ENCODE measurements at places on chromosomes 11 and 22.
A peak's percentile ranks its signal among the peaks of the same experiment; 100 is the strongest.

DNA sequence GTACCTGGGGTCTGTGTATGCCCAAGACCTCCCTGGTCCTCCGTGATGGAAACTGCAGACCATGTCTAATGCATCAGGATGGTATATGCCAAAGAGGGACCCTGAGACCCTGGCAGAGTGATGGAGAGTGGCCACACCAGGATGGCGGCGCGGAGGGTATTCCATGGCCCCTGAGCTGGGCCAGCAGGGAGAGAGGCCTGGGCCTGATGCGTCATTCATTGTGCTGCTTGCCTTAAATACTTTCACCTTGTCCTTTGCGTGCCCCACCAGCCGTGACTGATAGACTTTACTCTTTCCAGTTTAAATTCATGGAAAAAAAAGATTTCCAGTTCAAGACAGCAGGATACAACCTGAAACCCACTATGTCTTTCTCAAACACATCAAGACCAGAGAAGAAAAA is 5.6 kb upstream of the NDUFV1 start:
- no peak for DNase-seq

GRCh38 chr11:134079317-134079716 is 10.4 kb downstream of the JAM3 start:
- DNase-seq: no peak

DNA sequence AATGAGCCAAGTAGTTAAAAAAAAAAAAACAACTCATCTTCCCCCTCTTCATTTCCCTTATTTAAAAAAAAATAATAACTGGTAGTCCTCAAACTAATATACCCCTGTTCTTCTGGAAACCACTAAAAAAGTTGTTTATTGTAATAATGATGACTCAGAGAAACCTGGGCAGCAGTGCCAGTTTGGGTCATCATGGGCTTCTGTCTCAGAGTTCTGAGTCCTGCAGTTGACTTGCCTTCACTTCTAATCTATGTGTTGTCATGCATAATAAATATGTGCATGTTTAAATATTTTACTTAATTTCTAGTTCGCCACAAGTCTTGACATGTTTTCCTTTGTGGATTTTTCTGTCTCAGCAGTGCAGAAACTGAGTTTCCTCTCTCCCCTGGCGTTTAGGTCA is 46.8 kb downstream of the PPP2R1B start:
- no peak for DNase-seq

GRCh38 chr11:42709216-42709615 is 602.6 kb upstream of the API5 start:
- no peak for DNase-seq

DNA sequence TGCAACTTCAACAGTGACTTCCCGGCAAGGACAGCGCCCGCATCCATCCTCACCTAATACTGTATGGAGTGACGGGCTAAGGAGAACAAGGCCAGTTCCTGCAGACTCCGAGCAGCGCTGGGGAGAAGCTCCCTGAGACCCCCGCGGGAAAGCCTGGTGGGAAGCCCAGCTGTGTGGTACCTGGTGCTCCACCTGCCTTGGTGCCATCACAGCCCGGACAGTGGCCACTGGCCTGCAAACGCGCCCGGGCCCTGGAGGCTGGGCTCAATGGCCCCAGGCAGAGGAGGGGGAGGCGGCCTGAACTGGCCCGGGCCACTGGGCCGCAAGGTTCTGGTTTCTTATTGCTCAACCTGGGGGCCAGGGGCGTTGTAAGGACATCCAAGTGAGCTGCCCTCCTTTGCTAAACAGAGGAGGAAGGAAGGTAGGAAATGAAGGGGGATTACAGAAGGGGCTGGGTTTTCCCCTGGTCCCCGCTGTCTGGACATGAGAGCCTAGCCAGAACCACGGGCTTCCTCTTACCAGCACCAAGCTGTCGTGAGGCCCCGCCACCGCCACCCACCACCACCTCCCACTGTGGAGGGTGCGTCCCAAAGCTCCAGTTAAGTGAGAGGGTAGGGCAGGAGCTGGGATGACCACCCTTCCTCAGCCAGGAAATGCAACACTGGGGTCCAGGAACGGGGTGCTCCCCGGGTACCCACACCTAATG is 8.5 kb upstream of the CDC42BPG start:
- DNase-seq: no peak

DNA sequence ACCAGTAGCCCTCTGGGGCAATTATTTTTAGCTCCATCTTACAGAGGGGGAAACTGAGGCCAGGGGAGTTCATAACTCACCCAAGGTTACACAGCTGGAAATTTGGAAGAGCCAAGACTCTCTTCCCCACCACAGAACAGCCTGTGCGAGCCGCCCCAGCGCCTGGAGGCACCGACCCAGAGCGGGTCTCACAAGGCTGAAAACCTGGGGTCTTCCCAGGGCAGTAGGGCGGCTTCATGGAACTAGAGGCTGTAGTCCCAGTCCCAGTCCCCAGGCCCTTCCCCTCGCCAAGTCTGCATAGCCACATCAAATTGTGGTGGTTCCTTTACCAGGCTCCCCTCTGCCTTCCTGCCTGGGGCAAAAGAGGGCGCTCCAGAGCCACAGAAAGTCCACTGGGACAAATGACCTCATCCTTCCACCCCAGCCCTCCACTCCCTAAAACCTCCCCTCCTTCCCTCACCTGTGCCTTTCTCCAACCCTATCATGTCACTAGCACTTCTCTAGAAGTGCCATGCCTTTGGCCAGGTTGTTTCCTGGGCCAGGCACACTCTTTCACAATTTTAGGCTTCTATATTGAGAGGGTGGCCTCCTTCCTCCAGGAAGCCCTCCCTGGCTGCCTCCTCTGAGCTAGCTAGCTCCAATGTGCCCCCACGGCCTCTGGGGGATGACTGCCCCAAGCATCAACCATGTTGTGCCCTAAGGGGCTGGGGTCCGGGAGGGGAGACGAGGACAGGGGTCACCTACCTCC is 15.2 kb upstream of the CDC42EP1 start:
- peak; percentile 70 for DNase-seq

DNA sequence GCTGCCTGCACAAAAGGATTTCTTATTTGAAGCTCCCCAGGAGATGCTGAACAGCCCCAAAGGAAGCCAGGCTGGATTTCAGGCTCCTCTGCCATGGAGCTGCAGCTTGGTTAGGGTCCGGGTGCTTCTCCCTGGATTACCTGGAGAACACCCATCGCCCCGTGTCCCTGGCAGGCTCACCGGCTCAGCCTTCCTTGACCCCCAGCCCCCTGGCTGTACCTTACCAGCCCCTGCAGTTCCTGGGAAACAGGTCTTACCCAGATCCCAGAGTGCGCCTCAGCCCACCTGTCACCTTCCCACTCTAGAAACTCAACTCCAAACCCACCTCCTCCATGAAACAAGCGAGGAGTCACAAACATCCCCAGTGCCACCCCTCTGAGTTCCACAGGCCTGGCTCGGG is 45.3 kb upstream of the CD5 start:
- DNase-seq: no peak

DNA sequence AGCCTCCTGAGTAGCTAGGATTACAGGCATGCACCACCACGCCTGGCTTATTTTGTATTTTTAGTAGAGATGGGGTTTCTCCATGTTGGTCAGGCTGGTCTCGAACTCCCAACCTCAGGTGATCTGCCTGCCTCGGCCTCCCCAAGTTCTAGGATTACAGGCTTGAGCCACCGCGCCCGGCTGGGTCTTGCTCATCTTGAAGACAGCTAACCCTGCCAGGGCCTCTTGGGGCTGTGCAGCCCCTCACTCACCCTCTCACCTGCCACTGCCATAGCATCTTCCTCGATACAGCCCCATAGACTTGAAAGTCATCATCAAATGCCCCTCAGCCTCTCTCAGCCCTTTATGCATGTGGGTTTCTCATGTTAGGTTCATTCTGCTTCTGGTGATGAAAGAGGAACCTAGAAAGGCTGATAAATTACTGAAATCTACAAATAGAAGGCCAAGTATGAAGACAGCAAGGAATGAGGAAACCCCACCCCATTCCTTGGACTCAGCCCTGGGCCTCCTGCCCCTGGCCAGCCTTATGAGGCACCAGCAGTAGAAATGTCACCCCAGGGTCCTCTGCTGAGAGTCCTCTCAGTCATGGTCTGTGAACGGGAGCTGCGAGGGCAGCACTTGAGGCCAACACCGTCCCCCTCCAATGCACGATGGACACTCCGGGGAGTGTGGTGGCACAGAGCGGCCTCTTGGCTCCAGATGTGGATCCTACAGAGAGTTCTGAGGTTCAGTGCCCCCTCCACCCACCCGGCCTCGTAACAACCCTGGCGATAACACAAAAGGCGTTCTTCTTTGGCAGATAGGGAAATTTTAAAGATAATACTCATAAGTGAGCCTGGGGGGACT is 24.8 kb downstream of the SCGB1A1 start:
- no peak for DNase-seq

GRCh38 chr22:37232140-37232998 is 11.7 kb downstream of the RAC2 start:
- DNase-seq: no peak

DNA sequence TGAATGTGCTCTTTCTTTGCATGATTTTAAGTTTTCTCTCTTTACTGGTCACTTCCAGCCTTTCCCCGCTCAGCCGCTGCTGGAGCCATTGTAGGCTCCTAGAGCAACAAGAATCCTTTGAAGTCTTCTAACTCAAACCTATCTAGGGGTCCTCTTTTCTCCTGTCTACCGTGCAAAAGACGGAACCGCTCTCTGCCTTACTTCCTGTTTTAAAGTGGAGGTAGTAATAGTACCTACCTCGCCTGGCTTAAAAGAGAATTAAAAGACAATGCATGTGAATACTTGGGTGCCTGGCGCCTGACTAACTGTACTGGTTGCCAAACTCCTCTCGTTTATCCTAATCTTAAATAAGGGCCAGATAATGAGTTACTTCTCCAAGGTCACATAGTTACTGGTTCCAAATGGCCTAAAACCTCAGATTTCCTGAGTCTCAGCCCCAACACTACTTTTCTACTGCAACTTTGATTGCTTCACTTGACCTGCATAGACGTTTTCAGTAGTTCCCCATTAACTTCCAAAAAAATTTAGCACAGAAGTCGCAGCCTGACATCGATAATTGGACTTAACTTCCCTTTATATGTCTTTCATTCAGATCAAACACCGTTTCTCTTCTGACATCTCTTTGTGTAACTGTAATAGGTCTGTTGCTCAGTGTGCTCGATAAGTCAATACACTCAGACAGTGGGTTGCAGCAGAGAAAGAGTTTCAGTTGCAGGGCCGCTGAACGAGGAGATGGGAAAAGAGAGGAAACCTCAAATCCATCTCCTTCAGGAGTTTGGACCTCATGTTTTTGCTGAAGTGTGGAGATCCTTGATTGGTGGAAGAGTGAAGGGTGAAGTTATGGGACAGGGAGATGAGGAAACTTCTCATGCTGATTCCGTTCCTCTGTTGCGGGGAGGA is 891 bp downstream of the SAMM50 start:
- no peak for DNase-seq

GRCh38 chr11:38131535-38131934 is 1533.5 kb upstream of the RAG2 start:
- DNase-seq: no peak

- DNase-seq: no peak
Measured at GRCh38 chr11:12841946-12842630, 167.0 kb upstream of the RASSF10 start.

DNA sequence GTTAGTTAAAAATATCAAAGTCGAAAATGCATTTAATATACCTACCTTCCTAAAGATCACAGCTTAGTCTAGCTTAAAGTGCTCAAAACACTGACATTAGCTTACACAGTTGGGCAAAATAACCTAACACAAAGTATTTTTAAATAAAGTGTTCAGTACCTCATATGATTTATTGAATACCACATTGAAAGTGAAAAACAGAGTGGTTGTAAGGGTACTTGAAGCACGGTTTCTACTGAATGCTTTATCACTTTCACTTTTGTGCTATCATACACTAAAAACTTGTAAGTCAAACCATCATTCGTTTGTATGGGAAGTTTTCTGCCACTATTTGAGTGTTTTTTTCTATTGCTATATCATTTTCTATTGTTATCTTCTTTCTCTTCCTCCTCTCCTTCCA is 36.6 kb downstream of the ZBTB44 start:
- no peak for DNase-seq

GRCh38 chr11:128294001-128294670 is 293.2 kb downstream of the ETS1 start:
- no peak for DNase-seq

- no peak for DNase-seq
Measured at GRCh38 chr22:35834061-35834460, 116.4 kb downstream of the APOL5 start.

DNA sequence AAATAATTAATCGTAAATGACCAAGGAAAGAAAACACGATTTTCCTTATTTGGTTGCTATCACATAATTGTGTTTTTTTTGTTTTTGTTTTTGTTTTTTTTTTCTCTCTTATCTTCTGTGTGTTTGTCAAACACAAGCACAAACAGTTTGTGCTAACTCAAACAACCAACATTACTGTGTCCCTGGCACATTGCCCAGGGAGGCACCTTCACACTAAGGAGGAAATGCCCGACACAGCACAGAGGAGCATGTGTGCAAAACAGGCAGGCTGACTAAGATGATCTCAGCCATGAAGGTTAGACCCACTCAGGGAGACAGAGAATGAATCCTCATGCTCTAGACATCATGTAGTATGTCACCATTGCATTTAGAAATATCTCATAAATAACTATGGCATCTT is 130.1 kb downstream of the SOX6 start:
- DNase-seq: peak; percentile 61

Measured in BE2C (cell line).